ENCODE measurements at places on chromosomes 1 and 21.

GRCh38 chr1:209593747-209594146 is 10.2 kb downstream of the CAMK1G start:
- DNase-seq, result no peak

- no peak for DNase-seq
These were observed 9.5 kb downstream of the GNAT2 start for GRCh38 chr1:109609881-109610280.

GRCh38 chr1:64136752-64137411 is 66.5 kb upstream of the UBE2U start:
- peak; percentile 43 for DNase-seq

GRCh38 chr21:36552434-36552785 is 72.5 kb upstream of the CLDN14 start:
- no peak for DNase-seq

- no peak for DNase-seq
These were observed 12.2 kb downstream of the THBS3 start for GRCh38 chr1:155195201-155196102.

DNA sequence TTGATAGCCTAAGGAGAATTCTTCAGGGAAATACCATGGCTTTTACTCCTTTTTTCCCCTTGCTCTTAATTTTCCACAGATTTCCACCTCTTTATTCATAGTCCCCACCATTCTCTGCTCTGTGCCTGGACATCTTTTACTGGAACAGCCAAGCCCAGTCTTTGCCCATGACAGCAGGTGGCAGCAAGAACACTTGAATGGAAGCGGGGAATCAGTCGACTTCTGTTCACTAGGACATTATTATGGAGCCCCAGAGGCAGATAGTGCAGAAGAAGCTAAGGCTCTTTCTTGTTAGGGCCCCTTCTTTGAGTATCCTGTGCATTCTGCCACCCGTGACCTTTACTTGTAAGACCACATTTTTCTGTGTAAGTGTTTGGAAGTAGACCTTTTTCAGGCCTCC is 6.3 kb downstream of the OR14I1 start:
- DNase-seq, result peak; percentile 32

DNA sequence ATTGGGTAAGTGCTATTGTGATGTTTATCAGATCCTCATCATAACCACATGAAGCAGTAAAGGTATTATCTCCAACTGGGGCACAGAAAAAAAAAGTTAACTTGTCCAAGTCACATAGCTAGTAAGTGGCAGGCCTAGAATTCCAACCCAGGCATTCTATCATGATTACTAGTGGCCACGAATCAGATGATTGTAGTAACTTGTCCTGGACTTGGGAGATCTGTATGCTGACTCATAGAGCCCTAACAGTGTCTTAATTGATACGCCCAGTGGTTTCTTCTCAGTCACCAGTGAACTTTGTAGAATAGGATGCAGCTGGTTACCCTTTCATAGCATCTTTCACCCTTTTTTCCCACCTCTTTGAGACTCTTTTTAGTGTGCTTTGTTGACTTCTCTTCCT is 91.1 kb upstream of the UBE2U start:
- no peak for DNase-seq

GRCh38 chr1:51878308-51878615 is 265 bp downstream of the NRDC start:
- DNase-seq, result no peak

- DNase-seq, result peak; percentile 16
These were observed 35.3 kb upstream of the DMRTA2 start for GRCh38 chr1:50458507-50458906.

DNA sequence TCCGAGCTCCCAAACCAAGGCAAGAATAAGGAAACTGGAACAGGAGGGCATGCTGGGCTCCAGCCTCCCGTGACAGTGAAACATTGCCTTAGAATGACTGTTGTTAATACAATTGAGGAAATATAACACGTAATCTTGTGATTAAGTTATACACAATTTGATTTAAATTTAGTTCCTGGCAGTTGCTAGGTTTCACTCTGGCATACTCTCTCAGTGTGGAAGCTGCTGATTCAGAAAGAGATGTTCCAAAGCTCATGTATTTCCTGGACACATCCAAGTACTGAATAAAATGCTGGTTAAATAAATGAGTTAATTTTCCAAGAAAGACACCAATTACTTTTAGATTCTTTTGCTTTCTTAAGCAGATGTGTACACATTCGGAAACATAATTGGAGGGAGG is 176.1 kb downstream of the GRIK1 start:
- DNase-seq, result no peak

DNA sequence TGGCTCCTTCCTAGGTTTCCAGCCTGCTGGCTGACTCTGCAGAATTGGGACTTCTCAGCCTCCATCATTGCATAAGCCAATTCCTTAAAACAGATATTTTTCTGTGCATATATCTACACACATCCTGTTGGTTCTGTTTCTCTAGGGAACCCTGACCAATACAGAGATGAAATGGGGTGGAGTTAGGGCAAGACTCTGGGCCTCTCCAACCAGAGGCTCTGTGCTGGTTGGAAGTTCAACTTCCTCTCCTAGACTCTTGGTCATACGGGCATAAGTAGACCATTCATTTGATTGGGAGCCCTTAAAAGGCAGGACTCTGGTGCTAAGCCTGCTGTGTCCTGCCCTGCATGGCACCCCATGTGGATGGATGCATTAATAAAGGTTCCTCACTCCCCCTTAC is 55.0 kb downstream of the CNIH3 start:
- no peak for DNase-seq

DNA sequence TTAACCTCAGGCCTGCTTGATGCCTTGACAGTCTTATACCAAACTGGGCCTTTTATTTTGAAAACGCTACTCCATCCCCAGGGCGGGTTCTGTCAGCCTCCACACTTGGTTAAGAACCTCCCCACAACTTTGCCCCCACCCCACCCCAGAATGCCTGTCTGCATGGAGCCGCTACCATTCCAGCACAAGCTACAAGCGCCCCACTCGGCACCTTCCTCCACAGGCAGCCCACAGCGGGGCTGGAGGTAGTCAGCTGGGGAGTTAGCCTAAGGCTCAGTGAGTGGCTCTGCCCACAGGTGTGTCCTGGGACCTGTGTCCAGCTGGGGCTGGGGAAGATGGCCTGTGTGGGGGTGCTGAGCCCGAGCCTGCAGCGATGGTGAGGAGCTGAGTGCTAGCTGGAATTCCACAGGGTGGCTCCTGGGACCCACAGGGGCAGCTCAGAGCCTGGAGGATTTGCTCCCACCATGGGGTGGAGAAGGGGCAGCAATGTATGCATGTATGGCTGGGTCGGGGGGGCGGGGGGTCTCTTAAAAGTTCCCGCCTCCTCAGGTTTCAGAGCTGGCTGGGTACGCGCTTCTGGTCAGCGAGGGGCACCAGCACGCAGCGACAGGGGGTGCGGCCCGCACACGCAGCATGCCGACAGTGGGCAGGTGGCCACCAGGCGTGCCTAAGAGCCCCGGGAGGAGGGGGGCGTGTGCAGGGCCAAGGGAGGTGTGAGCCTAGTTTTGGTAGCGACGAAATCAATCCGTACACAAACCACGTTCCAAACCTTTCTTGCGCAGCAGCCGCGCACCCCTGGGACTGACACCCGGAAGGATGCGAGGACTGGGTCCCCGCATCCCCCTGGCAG is 917 bp downstream of the ETNK2 start:
- DNase-seq, result no peak

Measured in CD14-positive monocyte (primary cell).